Stimulated activated CD4-positive, alpha-beta T cell treated with anti-CD3 and anti-CD28 coated beads, Interleukin-12 subunit alpha, Interleukin-12 subunit beta, amount 100 ng/mL, for 24 hours (primary cell): ENCODE measurements at places on chromosomes 13 and 19.

GRCh38 chr19:57465680-57466381 is 8.9 kb upstream of the VN1R1 start:
- no peak for DNase-seq

DNA sequence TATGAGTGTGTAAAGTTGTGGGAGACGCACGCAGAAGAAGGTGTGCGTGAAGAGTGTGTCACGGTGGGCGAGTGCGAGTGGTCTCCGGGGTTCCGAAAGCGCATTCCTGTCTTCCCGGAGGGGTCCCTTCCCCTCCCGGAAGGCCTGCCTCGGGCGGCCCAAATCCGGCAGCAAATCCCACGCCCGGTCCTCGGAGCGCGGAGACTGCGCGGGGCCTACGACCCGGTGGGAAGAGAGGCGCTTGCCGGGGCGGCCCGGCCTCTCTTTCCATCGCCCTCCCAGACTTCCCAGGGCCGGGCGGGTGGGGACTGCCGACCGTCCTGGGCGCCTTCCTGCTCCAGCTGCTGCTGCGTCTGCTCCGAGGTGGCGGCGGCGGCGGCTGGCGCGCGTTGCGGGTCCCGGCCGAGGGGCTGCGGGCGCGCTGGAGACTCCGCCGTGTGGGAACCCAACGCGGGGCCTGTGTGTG is 2.1 kb downstream of the ZIC5 start:
- DNase-seq, result no peak

DNA sequence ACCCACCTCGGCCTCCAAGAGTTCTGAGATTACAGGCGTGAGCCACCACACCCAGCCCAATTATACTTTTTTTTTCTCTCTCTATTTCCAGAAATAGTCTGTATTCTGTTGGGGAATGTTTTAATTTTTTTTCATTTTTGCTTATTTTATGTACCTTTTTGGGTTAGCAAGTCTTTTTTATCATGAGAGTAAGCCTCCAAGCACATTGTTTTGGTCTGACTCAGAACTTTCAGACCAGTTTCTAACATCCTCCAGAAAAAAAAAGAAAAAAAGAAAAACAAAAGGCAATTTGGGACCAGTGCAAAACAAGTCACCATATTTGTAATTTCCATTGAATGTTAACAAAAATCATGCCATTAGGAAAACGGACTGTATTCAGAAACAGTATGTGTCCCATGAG is 1465.5 kb downstream of the SLITRK5 start:
- DNase-seq, result no peak

DNA sequence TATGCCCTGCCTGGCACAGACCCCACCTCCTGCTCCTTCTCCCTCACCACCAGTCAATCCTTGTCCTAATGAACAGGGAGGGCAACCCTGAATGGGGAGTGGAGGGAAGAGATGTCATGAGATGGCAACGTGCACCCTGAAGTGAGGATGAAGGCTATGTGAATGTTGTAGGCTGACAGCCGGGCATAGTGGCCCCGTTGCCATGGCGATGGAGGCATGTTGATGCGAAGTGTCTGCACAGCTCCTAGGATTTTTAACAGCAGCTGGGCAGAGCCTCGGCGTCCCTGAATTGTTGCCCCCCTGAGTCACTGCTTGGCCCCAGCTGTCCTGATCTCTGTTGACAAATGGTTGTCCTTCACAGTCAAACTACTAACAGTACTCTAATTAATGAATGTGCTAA is 4.8 kb upstream of the ALOX5AP start:
- DNase-seq, result no peak

GRCh38 chr13:107374038-107374437 is 806.1 kb upstream of the ARGLU1 start:
- DNase-seq, result no peak

DNA sequence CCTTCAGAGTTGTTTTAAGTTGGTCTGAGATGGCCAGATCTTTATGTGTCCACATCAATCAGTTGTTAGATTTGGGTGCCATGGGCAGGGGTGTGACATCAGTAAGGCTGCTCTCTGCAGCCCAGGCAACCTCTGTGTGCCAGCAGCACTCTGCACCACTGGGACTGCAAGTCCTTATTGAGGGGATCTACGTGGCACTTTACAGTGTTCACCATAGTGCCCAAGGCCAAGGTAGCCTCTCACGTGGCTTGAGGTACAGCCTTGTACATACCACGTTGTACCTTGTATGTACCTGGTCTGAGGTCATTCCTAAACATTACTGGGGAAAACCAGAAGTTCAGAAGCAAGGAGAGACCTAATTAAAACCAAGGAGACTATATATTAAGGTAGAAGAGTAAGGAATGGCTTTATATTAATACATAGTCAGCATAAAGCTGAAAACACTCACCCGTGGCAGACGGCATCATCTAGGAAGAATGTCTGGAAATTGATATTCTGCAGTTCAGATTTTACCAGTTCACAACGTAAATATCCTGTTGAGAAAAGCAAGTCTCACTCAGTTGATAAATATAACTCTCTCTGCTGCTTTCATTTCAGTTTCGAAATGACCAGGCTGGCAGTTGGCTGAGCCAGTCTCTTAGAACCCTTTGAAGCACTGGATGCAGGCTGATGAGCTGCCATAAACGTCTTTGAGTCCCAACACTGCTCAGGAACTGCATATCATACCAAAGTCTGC is 128.8 kb downstream of the ZDHHC20 start:
- no peak for DNase-seq

DNA sequence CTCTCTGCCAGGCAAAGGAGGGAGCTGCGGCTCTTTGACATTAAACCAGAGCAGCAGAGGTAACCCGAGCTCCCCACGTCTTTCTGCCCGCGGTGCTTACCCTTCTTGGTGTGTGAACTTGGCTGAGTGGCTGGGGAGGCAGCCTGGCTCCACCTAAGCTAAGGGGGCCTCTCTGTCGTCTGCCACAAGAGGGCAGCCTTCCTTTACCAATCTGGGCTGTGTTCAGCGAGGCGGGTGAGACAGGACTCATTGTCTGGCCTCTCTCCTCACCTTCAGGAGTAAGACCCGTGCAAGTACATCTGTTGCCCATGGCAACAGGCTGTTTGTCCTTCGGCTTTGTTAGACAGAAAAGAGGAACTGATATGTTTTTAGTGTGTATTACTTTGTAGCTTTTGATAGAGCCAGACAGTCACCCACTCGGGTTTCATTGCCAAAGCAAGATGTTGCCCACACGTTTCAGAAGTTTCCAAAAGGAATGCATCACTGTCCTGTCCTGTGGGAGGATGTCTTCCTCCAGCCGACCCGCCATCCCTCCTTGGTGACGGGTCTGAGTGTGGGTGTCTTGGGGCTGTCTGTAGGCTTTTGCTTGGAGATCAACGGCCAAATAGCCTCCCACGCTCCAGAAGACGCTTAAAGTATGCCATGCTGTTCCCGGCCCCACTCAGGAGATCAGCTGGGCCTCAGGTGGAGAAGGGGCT is 4.6 kb downstream of the POP4 start:
- peak; percentile 66 for DNase-seq

GRCh38 chr13:27113436-27113835 is 58.2 kb downstream of the USP12 start:
- DNase-seq, result no peak

DNA sequence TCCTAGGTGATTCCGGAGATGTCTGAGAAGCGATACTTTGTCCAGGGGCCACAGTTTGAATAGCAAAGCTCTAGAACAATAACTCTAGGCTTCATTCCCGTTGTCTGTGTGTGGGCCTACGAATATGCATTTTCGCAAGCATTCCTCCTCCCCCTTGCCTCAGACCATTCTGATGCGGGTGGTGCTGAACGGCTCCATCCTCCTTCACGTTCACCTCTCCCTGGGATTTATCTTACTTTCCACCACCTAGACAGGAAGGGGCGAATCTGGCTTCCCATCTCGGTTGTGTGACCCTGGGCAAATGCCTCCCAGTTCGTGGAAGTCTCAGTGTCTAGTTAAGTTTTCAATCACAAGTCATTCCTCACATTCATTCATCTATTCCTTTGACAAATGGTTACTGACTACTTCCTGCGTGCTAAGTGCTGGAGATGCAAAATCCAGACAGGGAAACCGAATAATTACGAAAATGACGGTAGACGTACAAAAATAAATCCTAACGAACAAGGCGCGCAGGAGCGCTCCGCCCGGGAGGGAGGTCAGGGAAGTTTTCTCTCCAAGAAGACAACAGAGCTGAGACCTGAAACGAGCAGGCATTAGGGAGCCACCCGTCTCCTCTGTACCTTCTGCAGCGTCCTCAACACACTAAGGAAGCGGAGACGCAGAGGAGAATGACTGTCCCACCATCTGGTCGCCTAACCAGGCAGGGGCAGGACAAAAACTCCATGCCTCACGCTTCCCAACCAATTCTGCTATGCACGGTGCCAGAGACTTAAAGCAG is 1.3 kb upstream of the CNOT3 start:
- no peak for DNase-seq

DNA sequence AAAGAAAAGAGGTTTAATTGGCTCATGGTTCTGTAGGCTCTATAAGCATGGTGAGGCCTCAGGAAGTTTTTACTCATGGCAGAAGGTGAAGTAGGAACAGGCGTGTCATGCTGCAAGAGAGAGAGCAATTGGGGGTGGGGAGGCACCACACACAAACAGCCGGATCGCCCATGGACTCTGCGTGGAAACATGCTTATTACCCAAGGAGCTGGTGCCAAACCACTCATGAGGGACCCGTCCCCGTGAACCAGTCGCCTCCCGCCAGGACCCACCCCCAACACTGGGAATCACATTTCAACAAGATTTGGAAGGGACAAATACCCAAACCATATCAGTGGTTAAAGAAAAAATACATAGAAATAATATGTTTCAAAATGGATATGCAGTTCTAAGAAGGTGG is 174.6 kb upstream of the RNF113B start:
- DNase-seq, result no peak

- peak; percentile 14 for DNase-seq
Measured at GRCh38 chr19:29467824-29468401, 57.9 kb upstream of the VSTM2B start.

GRCh38 chr13:73902296-73902695 is 231.9 kb downstream of the KLF12 start:
- no peak for DNase-seq

GRCh38 chr13:39483326-39483725 is 119.7 kb downstream of the LHFPL6 start:
- no peak for DNase-seq

DNA sequence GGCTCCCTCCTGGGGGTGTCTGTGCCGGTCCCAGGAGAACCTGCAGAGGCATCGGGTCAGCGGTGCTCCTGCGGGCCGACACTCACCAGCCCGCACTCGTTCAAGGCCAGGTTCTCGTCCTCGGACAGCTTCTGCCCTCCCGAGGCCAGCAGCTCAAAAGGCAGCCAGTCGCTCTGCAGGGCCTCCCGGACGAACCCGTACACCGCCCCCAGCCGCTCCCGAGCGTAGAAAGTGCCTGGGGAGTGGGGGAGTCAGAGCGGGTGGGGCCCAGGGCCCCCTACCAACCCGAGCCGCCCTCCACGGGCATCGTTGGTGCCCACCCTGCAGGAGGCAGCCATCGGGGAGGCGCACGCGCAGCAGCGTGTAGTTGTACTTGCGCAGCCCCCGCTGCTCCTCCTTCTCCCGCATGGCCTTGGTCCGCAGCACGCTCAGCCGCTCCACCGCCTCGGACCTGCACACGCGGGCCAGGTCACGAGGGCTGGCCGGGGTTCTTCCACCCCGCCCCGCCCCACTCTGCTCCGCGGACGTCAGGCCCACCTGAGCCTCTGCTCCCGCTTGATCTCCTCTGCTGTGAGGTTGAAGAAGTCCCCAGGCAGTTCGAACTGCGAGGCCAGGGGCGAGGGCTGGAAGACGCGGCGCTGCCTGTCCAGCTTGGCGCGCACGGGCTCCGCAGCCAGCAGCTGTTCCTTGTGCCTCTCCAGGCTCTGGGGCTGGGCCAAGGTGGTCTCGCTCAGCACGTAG is 11.5 kb downstream of the UBXN6 start:
- no peak for DNase-seq

- DNase-seq, result no peak
Measured at GRCh38 chr19:49104229-49104864, 9.8 kb upstream of the LIN7B start.

- DNase-seq, result no peak
Measured at GRCh38 chr13:39760521-39760920, 105.1 kb downstream of the COG6 start.

DNA sequence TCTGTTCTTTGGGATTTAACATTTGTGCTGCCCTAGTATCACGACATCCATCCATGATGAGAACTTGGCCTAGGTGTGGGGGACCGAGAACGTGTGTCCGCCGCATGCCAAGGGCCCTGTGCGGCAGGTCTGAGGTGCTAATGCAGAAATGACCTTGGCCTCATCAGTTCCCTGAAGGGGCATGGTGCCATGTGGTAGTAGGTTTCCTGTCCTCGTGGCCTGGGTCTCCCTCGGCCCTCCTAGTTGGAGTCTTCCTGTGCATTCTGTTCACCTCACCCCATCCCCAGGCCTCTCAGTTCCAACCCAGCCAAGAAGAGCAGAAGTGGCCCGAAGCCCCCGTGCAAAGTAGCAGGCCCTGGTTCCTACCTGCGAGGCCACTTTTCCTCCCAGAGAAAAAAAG is 59.8 kb downstream of the GGACT start:
- DNase-seq, result no peak

GRCh38 chr19:53091413-53092254 is 11.6 kb downstream of the ZNF160 start:
- no peak for DNase-seq

- no peak for DNase-seq
Measured at GRCh38 chr19:16797876-16798275, 31.3 kb upstream of the SIN3B start.

DNA sequence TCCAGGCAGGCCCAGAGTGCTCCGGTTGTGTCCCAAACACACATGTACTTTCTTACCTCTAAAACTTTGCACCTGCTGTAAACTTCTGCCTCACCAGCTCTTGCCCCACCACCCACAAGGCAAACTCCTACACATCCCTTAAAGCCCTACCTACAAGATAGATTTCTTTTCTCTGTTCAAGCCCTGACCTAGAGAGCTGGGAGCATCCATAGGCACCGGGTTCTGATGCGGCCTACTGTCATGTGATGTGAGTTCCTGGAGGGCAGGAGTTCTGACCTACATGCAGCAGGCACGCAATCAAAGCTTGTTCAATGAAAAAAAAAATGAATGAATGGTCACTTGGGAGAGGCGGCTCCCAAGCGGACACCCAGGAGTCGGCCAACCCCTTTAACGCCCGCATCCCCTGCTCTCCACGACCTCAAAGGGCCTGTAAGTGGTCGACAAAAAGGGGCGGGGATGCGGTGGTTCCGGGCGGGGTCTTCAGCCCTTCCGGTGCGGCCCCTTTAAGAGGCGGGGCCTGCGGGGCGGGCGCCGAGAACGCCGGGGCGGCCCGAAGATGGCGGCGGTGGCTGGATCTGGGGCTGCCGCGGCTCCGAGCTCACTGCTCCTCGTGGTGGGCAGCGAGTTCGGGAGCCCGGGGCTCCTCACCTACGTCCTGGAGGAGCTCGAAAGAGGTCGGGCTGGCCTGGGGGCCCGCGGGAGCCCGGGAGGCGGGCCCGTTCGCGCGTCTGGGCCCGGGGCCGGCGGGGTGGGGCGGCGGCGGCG is at the start of gene MAP1S:
Gene MAP1S, plus strand, starts transcription at position 534 of the 765 bp plus-strand sequence. Its CDS starts 23 bp downstream, at position 557.
- DNase-seq, result peak; percentile 68

DNA sequence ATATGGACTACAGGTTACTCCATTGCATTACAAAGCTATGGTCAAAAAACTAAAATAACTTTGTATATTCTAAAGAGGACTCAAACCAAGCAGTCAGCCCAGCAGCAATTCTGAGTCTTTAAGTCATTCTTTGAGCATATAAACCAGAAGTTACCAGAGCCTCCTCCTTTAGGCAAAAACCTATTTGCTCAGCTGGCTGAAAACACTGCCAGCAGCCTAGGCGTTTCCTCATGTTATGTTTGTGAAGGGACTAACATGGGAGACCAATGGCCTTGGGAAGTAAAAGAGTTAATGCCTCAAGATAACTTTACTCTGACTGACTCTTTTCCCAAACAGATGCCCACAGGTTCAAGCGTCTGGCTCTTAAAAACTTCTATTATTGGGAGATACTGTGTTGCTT is 45.3 kb downstream of the ZNF626 start:
- DNase-seq, result no peak

GRCh38 chr13:25874907-25875306 is 176.9 kb downstream of the SHISA2 start:
- DNase-seq, result peak; percentile 43
